Breast epithelium (tissue), 4 donors: ENCODE measurements at places on chromosomes 4 and X. TPM values are rescaled to one million over a fixed set of nuclear protein-coding genes. Genes with fewer than 3 reads are reported as not detected.

- H3K27me3 ChIP-seq, result peaks cover 14% of the 10 kb centered on the region
- no peaks in the 10 kb centered on the region for H3K4me1 ChIP-seq
- no peaks in the 10 kb centered on the region for H3K36me3 ChIP-seq
- no peak for DNase-seq
- peak overlapping the region; percentile 61 for H3K4me3 ChIP-seq
These were observed 404 bp upstream of the GPRASP2 start for GRCh38 chrX:102711872-102712215.

The CXCL5 gene
- total RNA-seq, result 0.15 TPM

The GABRE gene
- 120 TPM for total RNA-seq

GRCh38 chrX:3520982-3521381 is 174.5 kb upstream of the MXRA5 start:
- no peaks in the 10 kb centered on the region for H3K27me3 ChIP-seq
- H3K4me3 ChIP-seq, result no peak overlapping the region
- no peaks in the 10 kb centered on the region for H3K4me1 ChIP-seq
- DNase-seq, result no peak

The FRMPD4 gene
- total RNA-seq, result under 0.01 TPM

The TEX13C gene
- total RNA-seq, result not detected

The TMEM35A gene
- 2.1 TPM for total RNA-seq

GRCh38 chr4:119797238-119797894 is 168.8 kb upstream of the PDE5A start:
- no peaks in the 10 kb centered on the region for H3K27me3 ChIP-seq
- no peak overlapping the region for H3K4me3 ChIP-seq
- H3K36me3 ChIP-seq, result no peaks in the 10 kb centered on the region

The MUC7 gene
- total RNA-seq, result not detected

- no peak overlapping the region for H3K4me3 ChIP-seq
- no peaks in the 10 kb centered on the region for H3K27me3 ChIP-seq
- DNase-seq, result no peak
These were observed 980.7 kb upstream of the GRIA3 start for GRCh38 chrX:122203399-122203798.

DNA sequence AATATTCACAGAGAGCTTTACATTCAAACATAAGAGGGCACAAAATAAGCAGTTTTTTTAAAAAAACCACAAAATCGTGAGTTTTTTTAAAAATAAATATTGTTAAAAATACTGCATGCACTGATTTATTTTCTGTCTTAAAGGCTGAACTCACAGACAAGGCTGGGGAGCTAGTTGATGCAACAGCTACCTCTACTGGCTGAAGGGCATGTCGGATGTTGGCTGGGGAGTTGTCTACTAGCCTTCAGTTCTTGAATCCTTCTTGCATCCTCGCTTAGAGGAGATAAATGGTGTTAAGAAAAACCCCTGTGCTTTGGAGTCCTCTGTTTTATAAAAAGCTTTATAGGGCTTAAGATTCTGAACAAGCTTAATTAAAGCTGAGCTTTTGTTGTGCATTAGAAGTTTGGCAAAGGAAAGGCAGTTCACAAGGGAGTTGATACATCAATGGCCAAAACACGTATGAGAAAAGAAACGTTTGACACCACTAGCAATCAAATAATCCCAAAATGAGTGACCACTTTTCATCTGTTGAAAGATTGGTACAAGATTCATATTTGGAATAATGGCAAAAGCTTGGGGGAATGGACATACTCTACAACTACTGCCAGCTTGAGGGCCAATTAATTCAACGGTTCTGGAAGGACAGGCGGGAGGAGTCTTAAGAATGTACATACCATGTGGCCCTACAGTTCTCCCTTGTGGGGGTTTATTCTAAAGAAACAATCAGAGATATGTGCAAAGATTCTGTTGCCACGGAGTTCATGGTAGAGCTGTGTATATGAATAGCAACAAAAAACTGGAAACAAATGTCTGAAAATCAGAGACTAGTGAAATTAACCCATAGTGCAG is 94.7 kb downstream of the SEL1L3 start:
- no peaks in the 10 kb centered on the region for H3K36me3 ChIP-seq
- H3K4me3 ChIP-seq, result no peak overlapping the region
- H3K27ac ChIP-seq, result no peak overlapping the region
- no peaks in the 10 kb centered on the region for H3K4me1 ChIP-seq
- H3K27me3 ChIP-seq, result no peaks in the 10 kb centered on the region

The ZCCHC18 gene
- total RNA-seq, result 1.1 TPM

DNA sequence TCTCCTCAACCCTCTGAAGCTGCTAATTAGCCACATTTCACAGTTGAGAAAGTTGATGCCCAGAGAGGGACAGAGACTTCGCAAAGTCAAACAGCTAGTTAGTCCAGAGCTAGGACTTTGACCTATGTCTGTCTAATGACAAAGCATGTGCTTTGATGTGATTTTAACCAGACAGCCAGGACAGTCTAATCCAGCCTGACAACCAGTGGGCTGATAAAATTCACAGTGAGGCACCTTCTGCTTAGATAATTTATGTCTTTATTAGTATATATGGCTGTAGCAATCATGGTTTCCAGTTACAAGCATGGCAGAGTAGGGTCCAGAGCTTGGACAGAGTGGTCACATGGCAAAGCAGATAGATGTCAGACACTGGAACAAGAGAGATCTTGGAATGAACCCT is 133.6 kb upstream of the C1QTNF7 start:
- no peaks in the 10 kb centered on the region for H3K36me3 ChIP-seq
- no peak overlapping the region for H3K4me3 ChIP-seq
- no peak overlapping the region for H3K27ac ChIP-seq
- H3K4me1 ChIP-seq, result no peaks in the 10 kb centered on the region
- no peaks in the 10 kb centered on the region for H3K27me3 ChIP-seq

The FGFR3 gene
- 0.80 TPM for total RNA-seq

- H3K27me3 ChIP-seq, result no peaks in the 10 kb centered on the region
- no peaks in the 10 kb centered on the region for H3K4me1 ChIP-seq
- H3K4me3 ChIP-seq, result no peak overlapping the region
- no peaks in the 10 kb centered on the region for H3K36me3 ChIP-seq
- DNase-seq, result no peak
- no peak overlapping the region for H3K27ac ChIP-seq
These were observed 380.1 kb downstream of the GASK1B start for GRCh38 chr4:157792716-157793115.

- H3K4me1 ChIP-seq, result no peaks in the 10 kb centered on the region
- no peak for DNase-seq
- no peak overlapping the region for H3K27ac ChIP-seq
- H3K27me3 ChIP-seq, result no peaks in the 10 kb centered on the region
- no peaks in the 10 kb centered on the region for H3K36me3 ChIP-seq
These were observed 88.3 kb downstream of the VCX3A start for GRCh38 chrX:6446582-6446981.

GRCh38 chr4:164892018-164892417 is 15.0 kb downstream of the APELA start:
- DNase-seq, result no peak
- no peak overlapping the region for H3K4me3 ChIP-seq
- no peaks in the 10 kb centered on the region for H3K36me3 ChIP-seq
- H3K27me3 ChIP-seq, result no peaks in the 10 kb centered on the region
- no peak overlapping the region for H3K27ac ChIP-seq

DNA sequence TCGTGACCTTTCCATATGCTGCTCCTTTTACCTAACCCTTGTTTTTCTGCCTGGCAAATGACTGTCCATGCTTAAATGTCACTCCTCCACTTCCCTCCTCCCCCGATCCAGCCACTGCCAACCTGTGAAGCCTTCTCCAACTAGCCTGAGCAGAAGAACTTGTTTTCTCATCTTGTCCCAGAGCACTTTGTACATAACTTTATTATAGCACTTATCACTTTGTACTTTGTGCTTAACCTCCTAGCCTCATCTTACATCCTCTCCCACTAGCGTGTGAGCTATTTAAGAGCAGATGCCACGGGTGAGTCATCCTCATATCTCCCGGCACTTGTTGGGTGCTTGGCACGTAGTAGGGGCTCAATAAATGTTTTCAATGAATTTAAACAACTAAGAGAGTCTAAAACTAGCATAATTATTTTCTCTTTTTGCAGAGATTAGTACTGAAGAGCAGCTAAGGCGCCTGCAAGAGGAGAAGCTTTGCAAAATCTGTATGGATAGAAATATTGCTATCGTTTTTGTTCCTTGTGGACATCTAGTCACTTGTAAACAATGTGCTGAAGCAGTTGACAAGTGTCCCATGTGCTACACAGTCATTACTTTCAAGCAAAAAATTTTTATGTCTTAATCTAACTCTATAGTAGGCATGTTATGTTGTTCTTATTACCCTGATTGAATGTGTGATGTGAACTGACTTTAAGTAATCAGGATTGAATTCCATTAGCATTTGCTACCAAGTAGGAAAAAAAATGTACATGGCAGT is 46.9 kb downstream of the XIAP start:
- peaks cover 7% of the 10 kb centered on the region for H3K27me3 ChIP-seq
- H3K36me3 ChIP-seq, result no peaks in the 10 kb centered on the region
- H3K27ac ChIP-seq, result peak overlapping the region; percentile 7

DNA sequence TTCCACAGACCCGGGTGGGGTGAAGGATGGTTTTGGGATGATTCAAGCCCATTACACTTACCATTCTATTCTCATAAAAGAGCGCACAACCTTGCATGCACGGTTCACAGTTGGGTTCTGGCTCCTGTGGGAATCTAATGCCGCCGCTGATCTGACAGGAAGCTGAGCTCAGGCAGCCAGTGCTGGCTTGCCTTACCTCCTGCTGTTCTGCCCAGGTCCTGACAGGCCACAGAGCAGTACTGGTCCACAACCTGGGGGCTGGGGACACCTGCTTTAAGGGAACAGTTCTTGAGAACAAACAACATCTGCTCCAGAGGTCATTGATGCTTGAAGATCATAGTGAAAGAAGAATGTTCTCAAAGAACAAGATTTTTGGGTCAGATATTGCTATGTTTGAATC is 8.0 kb upstream of the HS3ST1 start:
- no peak for DNase-seq
- H3K4me3 ChIP-seq, result no peak overlapping the region
- H3K27ac ChIP-seq, result no peak overlapping the region
- no peaks in the 10 kb centered on the region for H3K27me3 ChIP-seq

- no peaks in the 10 kb centered on the region for H3K36me3 ChIP-seq
- no peak overlapping the region for H3K4me3 ChIP-seq
- H3K27me3 ChIP-seq, result no peaks in the 10 kb centered on the region
- no peaks in the 10 kb centered on the region for H3K4me1 ChIP-seq
- DNase-seq, result no peak
- no peak overlapping the region for H3K27ac ChIP-seq
These were observed 996.9 kb upstream of the GRIA3 start for GRCh38 chrX:122187069-122187713.

The MAGEE2 gene
- not detected for total RNA-seq

GRCh38 chr4:94116842-94117241 is 90.8 kb upstream of the SMARCAD1 start:
- H3K27me3 ChIP-seq, result no peaks in the 10 kb centered on the region
- H3K36me3 ChIP-seq, result no peaks in the 10 kb centered on the region
- H3K4me1 ChIP-seq, result no peaks in the 10 kb centered on the region
- no peak overlapping the region for H3K4me3 ChIP-seq
- H3K27ac ChIP-seq, result no peak overlapping the region

The L1CAM gene
- 0.29 TPM for total RNA-seq

DNA sequence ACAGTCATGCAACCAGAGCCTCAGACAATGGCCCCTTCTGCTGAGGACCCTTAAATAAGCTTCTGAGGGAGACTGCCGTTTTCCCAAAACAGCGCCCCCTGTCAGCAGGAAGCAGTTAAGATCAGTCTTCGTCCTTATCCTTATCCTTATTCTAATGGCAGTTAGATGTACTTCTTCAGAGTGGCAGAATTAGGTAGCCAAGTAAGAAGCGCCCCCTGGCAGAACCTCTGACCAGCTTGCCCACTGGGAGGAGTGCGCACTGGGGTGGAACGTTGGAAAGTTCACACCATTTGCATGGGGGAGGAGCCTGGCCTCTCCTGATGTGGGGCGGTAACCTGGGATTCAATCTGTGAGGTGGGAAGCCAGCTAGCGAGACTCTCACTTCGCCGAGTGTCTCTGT is 133.6 kb upstream of the QRFPR start:
- no peaks in the 10 kb centered on the region for H3K27me3 ChIP-seq
- H3K27ac ChIP-seq, result no peak overlapping the region
- H3K4me3 ChIP-seq, result no peak overlapping the region

DNA sequence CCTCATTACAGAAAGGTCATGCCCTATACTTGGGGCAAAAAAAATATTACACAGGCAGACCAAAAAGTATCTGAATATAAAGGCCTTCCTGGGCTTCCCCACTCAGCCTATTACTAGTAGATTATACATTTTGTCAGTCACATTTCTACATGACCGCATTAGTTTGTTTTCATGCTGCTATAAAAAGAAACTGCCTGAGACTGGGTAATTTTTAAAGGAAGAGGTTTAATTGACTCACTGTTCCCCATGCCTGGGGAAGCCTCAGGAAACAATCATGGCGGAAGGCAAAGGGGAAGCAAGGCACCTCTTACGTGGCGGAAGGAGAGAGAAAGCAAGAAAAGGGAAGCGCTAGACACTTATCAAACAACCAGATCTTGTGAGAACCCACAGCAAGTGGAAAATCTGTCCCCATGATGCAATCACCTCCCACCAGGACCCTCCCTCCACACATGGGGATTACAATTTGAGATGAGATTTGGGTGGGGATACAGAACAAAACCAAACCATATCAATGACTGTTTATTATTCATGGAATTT is 1312.0 kb downstream of the PCDH7 start:
- H3K4me3 ChIP-seq, result no peak overlapping the region
- no peaks in the 10 kb centered on the region for H3K4me1 ChIP-seq
- no peaks in the 10 kb centered on the region for H3K27me3 ChIP-seq
- H3K36me3 ChIP-seq, result no peaks in the 10 kb centered on the region
- DNase-seq, result no peak

- no peaks in the 10 kb centered on the region for H3K36me3 ChIP-seq
- DNase-seq, result no peak
- no peak overlapping the region for H3K27ac ChIP-seq
- H3K4me1 ChIP-seq, result no peaks in the 10 kb centered on the region
These were observed 178.4 kb upstream of the BMP3 start for GRCh38 chr4:80852061-80852460.

GRCh38 chr4:122810669-122811068 is 16.0 kb upstream of the FGF2 start:
- no peaks in the 10 kb centered on the region for H3K27me3 ChIP-seq
- H3K4me3 ChIP-seq, result no peak overlapping the region
- no peak for DNase-seq
- no peak overlapping the region for H3K27ac ChIP-seq
- H3K36me3 ChIP-seq, result no peaks in the 10 kb centered on the region

- peaks cover 6% of the 10 kb centered on the region for H3K36me3 ChIP-seq
- H3K27me3 ChIP-seq, result no peaks in the 10 kb centered on the region
- H3K27ac ChIP-seq, result no peak overlapping the region
- no peak for DNase-seq
- no peak overlapping the region for H3K4me3 ChIP-seq
These were observed 69.4 kb downstream of the EVC2 start for GRCh38 chr4:5638976-5639375.

DNA sequence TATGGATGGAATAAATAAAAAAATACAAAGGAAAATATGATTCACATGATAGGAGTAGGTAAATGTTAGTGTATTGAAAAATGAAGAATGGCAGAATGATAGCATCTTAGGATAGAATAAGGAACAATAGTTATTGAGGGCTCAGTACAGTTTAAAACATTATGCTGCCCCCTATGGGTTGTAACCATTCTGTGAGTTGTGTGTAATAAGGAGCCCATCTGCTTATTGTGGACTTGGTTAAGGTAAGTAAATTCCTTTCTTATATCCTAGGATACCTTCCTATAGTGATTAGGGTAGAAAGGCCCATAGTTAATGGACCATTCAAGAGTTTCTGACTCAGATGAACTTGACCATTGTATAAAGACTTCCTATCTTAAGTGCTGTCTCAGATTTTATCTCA is 195.8 kb downstream of the PDHA2 start:
- DNase-seq, result no peak
- H3K36me3 ChIP-seq, result no peaks in the 10 kb centered on the region
- H3K4me1 ChIP-seq, result no peaks in the 10 kb centered on the region
- H3K27ac ChIP-seq, result no peak overlapping the region

GRCh38 chr4:15674046-15674445 is 7.6 kb upstream of the FAM200B start:
- no peak overlapping the region for H3K27ac ChIP-seq
- no peaks in the 10 kb centered on the region for H3K36me3 ChIP-seq
- DNase-seq, result no peak
- no peaks in the 10 kb centered on the region for H3K27me3 ChIP-seq
